ENCODE measurements at places on chromosomes 7 and 10. TPM values are rescaled to one million over a fixed set of nuclear protein-coding genes. Genes with fewer than 3 reads are reported as not detected.

The MICALL2 gene
- polyA plus RNA-seq: 13.3 TPM

GRCh38 chr10:103080891-103081581 lies 112.0 kb downstream of the NT5C2 start:
- no peak for DNase-seq

GRCh38 chr7:20447021-20447650 lies 116.4 kb downstream of the ITGB8 start:
- DNase-seq: no peak

DNA sequence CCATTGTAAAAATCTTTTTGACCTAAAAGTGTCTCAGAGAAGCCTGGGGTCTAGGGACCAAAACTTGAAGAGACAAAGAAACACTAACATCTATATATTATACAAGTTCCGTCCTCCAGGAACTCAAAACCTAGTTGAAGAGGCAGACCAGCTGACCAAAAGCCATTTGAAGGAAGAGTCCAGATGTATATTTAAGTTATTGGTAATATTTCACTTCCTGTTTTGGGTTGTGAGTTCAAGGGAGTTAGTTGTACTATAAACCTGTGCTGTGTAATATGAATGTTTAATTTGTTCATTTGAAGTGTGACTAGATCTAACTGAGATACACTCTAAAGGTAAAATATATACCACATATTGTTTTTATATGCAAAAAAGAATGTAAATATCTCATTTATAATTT lies 45.0 kb downstream of the CDK1 start:
- DNase-seq: no peak

The RGR gene
- polyA plus RNA-seq: 20.5 TPM

The WAC gene
- 76.5 TPM for polyA plus RNA-seq

GRCh38 chr7:84637568-84638338 lies 443.2 kb upstream of the SEMA3A start:
- DNase-seq: peak; percentile 82

DNA sequence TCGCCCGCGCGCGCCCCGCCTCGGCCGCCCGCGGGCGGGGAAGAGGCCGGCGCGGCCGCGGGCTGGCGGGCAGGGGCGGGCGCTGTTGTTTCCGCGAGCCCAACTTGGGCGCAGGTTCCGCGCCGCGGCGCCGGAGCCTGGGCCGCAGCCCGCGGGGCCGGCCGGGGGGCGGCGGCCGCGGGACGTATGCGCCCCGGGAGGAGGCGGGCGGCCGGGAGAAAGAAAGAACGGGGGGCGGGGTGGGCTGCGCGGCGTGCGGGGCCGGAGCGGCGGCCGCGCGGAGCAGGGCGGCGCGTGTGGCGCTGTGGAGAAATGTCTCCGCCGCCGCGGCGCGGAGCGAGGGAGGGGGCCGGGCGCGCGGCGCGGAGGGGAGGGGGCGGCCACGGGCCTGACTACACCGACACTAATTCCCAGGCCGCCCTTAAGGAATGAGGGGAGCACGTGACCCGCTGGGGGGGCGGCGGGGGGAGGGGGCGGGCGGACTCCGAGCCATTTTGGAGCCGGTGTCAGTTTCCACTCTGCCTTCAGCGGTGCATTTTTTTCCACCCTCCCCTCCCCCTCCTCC lies at the start of gene BMI1:
Gene BMI1, plus strand, starts transcription at position 509 of the 565 bp plus-strand sequence. CDS start 5,351 bp downstream, outside the sequence.
- DNase-seq: peak; percentile 94

DNA sequence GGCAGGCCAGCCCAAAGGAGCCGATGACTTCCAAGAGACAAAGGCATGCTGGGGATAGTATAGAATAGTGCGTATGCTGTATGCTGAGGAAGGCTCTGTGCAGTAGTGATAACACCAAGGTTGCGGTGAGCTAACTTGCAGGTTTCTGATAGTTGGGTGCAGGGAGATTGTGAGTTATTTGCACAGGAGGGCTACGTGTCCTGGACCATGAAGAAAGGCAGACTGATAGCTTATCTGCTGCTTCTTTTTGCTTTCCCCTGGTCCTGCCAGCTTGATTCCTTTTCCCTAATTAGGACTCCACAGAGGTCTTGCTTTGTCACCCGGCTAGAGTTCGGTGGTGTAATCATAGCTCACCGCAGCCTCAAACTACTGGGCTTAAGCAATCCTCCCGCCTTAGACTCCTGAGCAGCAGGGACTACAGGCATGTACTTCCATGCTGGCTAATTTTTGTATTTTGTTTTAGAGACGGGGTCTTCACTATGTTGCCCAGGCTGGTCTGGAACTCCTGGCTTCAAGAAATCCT lies 43.9 kb upstream of the ARHGAP12 start:
- no peak for DNase-seq

The HKDC1 gene
- 0.11 TPM for polyA plus RNA-seq

The HOXA3 gene
- polyA plus RNA-seq: 10.1 TPM

The AP3M1 gene
- 37.5 TPM for polyA plus RNA-seq

GRCh38 chr10:110966146-110966545 lies 46.7 kb downstream of the SHOC2 start:
- no peak for DNase-seq

DNA sequence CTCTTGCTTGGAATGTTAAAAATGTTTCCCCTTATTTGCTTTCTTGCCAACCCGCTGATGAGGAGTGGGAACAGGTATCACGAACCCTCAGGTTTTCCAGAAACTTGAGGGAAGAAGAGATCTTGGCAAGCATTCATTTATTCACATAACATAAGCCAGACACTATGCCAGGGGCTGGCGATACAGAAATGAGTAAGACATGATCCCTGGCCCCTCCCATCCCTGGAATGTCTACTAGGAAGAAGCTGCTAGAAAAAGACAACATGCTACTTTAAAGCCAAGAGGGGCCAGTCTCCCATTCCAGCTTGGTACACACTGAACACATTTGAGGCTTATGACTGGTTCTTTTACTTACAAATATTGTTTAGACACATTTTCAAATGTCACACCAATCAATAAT lies 26.4 kb downstream of the SLC35B4 start:
- DNase-seq: peak; percentile 6

All from muscle of leg (tissue), 16 donors.